Endothelial cell of coronary artery (primary cell): ENCODE measurements at places on chromosomes 13 and 19. TPM values are rescaled to one million over a fixed set of nuclear protein-coding genes. Genes with fewer than 3 reads are reported as not detected.

The SIGLEC9 gene
- total RNA-seq, result 0.09 TPM in 1 of 2 replicates, not detected in the other

The ADM5 gene
- 0.47 and 0.54 TPM in 2 replicates for total RNA-seq

The GPR12 gene
- not detected in 2 replicates for total RNA-seq

The LGI4 gene
- 0.09 TPM in 1 of 2 replicates, not detected in the other for total RNA-seq

The CAMSAP3 gene
- under 0.01 and 0.09 TPM in 2 replicates for total RNA-seq

The SYMPK gene
- total RNA-seq, result 30.4 and 36.5 TPM in 2 replicates

The ZNF135 gene
- total RNA-seq, result 0.18 and 1.6 TPM in 2 replicates

The FRY gene
- total RNA-seq, result 27.3 and 43.6 TPM in 2 replicates

The C13orf42 gene
- total RNA-seq, result 0.09 TPM in 1 of 2 replicates, not detected in the other
